ENCODE measurements at places on chromosomes 1 and 21. TPM values are rescaled to one million over a fixed set of nuclear protein-coding genes. Genes with fewer than 3 reads are reported as not detected.

DNA sequence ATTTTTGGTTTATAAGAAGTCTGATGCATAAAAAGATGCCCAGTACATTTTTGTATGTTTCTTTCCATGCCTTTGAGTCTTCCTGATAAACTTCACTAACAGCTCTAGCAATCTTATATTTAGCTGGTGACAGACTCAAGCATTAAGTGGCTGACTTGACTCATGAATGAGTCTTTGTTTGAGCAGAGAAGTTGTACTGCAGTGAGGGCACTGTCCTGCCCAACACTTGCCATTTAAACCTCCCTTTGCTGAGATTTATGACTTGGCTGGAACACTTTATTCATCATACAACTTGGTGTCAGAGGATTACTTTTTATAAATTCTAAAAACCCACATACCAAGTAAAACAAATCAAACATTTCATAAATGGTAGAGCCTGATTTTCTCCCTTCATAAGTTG lies 14.6 kb upstream of the CAMSAP2 start:
- H3K36me3 ChIP-seq, result no peaks in the 10 kb centered on the region
- H3K27me3 ChIP-seq, result no peaks in the 10 kb centered on the region
- no peaks in the 10 kb centered on the region for H3K4me1 ChIP-seq
- no peak overlapping the region for H3K4me3 ChIP-seq
- no peak for DNase-seq

DNA sequence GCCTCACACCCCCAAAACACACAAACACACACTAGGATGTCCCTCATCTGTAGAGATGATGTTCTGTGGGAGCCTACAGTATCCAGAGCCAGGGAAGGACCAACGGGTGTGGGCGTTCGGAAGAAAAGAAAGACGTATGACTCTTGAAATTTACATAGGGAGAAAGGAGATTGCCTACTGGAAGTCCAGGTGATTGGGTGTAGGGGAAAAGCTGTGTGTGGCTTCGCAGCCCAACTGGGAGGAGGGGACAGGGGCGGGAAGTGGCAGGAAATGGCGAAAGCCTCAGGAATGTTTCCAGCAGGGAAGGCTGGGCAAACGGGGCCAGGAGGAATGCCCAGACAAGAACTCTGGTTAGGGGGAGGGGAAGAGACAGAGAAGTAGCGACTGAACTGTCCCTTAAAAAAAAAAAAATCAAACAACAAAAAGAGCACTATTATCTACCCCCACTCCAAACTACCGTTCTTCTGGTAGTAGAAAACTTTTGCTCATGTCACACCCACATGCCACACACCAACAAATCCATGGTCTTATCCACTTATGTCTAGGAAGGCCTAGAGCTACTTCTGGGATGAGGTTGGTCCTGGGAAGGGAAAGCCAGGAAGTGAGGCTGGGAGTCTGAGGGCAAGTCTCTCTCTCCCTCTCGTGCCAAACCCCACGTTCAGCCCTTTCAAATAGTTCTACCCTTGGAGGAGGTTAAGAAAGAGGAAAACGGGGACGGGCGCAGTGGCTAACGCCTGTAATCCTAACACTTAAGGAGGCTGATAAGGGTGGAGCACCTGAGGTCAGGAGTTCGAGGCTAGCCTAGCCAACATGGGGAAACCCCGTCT lies 1.8 kb upstream of the CKS1B start:
- peak; percentile 92 for DNase-seq
- H3K27ac ChIP-seq, result peak overlapping the region; percentile 97
- H3K4me1 ChIP-seq, result no peaks in the 10 kb centered on the region
- no peaks in the 10 kb centered on the region for H3K36me3 ChIP-seq
- H3K27me3 ChIP-seq, result no peaks in the 10 kb centered on the region
- peak overlapping the region; percentile 14 for H3K4me3 ChIP-seq

DNA sequence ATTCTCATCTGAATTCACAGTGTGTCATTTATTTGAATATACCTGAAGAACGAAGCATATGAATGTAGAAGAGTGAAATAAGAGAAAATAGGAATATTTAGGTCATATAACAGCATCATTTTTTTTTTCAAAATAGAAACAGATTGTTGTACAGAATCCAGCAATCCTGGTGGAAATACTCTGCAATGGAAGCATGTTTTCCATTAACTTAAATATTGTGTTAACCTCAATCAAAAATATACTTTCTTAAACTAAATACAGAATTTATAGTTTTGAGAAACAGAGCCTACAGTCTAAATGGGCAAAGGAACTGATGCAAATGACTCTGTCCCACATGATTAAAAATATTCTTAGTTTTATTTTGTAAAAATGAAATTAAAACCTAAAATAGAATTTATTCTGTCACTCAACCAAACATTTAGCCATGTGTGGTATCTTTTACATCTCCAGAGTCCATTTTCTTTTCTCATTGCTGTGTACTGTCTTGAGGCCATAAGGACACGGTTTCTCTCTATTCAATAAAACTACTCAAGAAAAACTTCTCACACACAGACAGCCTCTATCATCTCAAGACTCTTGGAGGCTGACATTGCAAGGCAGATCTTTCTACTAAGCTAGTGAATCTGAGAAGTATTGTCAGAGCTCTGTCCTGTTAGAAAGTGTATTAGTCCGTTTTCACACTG lies 322.6 kb downstream of the LTN1 start:
- H3K27ac ChIP-seq, result no peak overlapping the region
- DNase-seq, result no peak
- no peak overlapping the region for H3K4me3 ChIP-seq
- no peaks in the 10 kb centered on the region for H3K36me3 ChIP-seq

GRCh38 chr1:221164029-221164428 lies 284.8 kb downstream of the HLX start:
- no peak overlapping the region for H3K4me3 ChIP-seq
- no peaks in the 10 kb centered on the region for H3K36me3 ChIP-seq
- no peaks in the 10 kb centered on the region for H3K27me3 ChIP-seq
- no peak for DNase-seq
- H3K27ac ChIP-seq, result no peak overlapping the region

DNA sequence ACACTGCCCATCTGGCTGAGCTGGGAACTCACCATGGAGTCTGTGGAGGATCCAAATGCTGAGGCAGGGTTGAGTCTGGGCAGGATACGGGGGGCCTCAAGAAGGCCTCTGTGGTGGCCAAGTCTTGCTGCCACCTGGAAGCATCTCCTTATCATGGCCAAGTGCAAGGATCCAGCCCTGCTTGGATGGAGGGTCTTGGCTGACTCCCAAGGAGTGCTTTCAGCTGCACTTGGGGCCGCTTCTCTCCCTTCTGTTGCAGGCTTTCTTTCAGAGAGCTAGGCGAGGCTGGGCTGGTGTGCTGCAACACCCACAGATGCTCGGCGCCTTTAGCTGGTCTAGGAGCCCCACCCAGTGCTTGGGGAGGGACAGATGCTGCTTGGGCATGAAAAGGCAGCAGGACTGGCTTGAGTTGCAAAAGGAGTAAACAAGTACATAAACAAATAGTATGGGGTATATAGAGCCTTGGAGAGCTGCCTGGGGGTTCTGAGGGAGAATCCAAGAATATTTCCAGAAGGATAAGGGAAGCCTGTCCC lies at the start of gene THEM5:
Gene THEM5 (minus strand): TSS at position 302 of the 533 bp plus-strand sequence. CDS start 147 bp downstream, at position 155.
- H3K27me3 ChIP-seq, result no peaks in the 10 kb centered on the region
- no peak for DNase-seq
- no peaks in the 10 kb centered on the region for H3K4me1 ChIP-seq

GRCh38 chr1:220680085-220680687 lies 10.0 kb upstream of the C1orf115 start:
- no peak for DNase-seq
- no peak overlapping the region for H3K4me3 ChIP-seq
- H3K27ac ChIP-seq, result no peak overlapping the region
- no peaks in the 10 kb centered on the region for H3K27me3 ChIP-seq

Gene SON
- total RNA-seq, result 350 TPM

Gene RIMS3
- total RNA-seq, result 16.7 TPM

Data from aorta (tissue), 5 donors.